GM12878 (cell line): ENCODE measurements at places on chromosomes 7 and 10.

DNA sequence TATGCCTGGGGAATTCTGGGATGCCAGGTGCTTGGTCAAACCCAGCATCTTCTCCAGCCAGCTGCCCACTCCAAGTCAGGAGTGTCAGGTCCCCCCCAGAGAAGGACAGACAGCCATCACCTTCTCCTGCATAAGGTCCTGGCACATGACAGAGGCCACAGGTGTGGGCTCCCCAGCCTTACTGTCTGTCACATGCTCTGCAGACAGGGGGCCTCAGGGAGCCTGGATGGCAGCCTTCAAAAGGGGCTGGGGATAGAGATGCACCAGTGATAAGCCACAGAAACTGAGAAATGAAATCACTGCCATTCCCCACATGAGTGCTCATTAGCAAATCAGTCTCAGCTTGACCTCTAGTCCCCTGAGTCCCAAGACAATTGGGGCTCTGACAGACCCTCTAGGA lies 72.9 kb downstream of the PLXNA4 start:
- no peak overlapping the region for H3K27ac ChIP-seq
- DNase-seq: no peak
- H3K36me3 ChIP-seq: no peaks in the 10 kb centered on the region
- no peak overlapping the region for H3K4me3 ChIP-seq
- no peaks in the 10 kb centered on the region; the same call in 1 of the 2 replicates for H3K27me3 ChIP-seq

- no peaks in the 10 kb centered on the region for H3K36me3 ChIP-seq
- no peak overlapping the region for H3K27ac ChIP-seq
- H3K27me3 ChIP-seq: no peaks in the 10 kb centered on the region
- no peaks in the 10 kb centered on the region; the same call in 1 of the 2 replicates for H3K4me1 ChIP-seq
- no peak overlapping the region for H3K4me3 ChIP-seq
Measured at GRCh38 chr10:73585327-73585726, 5.8 kb downstream of the USP54 start.

GRCh38 chr10:119316729-119317097 lies 109.3 kb downstream of the GRK5 start:
- no peaks in the 10 kb centered on the region for H3K36me3 ChIP-seq
- no peak for DNase-seq

DNA sequence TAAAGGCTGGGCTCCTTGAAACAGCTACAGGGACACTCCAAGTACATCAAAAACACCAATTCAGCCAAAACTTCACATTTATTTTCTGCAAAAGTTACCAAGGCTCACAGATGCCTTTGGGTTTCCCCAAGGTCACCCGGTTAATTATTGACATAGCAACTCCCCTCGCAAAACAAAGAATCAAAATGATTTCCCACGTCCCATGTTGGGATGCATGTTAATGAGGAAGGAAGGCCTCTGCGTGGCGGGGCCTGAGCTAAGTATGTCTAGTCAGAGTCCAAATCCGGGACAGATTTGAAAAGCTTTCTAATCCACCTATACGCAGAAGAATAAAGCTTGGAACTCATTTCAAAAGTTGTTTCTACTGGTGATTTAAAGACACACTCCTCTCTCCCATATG lies 535 bp upstream of the TMEM72 start:
- H3K36me3 ChIP-seq: no peaks in the 10 kb centered on the region
- H3K4me1 ChIP-seq: peaks cover 5% of the 10 kb centered on the region; the same call in 1 of the 2 replicates
- no peak for DNase-seq
- H3K27ac ChIP-seq: no peak overlapping the region
- H3K4me3 ChIP-seq: no peak overlapping the region

GRCh38 chr7:50864694-50865093 lies 82.0 kb upstream of the GRB10 start:
- H3K4me3 ChIP-seq: no peak overlapping the region
- no peaks in the 10 kb centered on the region for H3K4me1 ChIP-seq
- no peak overlapping the region for H3K27ac ChIP-seq
- H3K27me3 ChIP-seq: no peaks in the 10 kb centered on the region
- no peak for DNase-seq

GRCh38 chr7:130875901-130876300 lies 141.9 kb upstream of the KLF14 start:
- H3K36me3 ChIP-seq: peaks cover 40% of the 10 kb centered on the region
- no peaks in the 10 kb centered on the region for H3K27me3 ChIP-seq
- DNase-seq: no peak
- no peak overlapping the region for H3K27ac ChIP-seq
- no peak overlapping the region for H3K4me3 ChIP-seq
- no peaks in the 10 kb centered on the region for H3K4me1 ChIP-seq
